Stimulated activated CD4-positive, alpha-beta T cell treated with anti-CD3 and anti-CD28 coated beads, Interleukin-15, amount 100 ng/mL, for 1 hour (primary cell): ENCODE measurements at places on chromosomes 12 and 14.

GRCh38 chr14:39681782-39682399 is 249.7 kb upstream of the FBXO33 start:
- DNase-seq = no peak

- no peak for DNase-seq
Observed at GRCh38 chr14:92558319-92558718, 44.7 kb downstream of the RIN3 start.

DNA sequence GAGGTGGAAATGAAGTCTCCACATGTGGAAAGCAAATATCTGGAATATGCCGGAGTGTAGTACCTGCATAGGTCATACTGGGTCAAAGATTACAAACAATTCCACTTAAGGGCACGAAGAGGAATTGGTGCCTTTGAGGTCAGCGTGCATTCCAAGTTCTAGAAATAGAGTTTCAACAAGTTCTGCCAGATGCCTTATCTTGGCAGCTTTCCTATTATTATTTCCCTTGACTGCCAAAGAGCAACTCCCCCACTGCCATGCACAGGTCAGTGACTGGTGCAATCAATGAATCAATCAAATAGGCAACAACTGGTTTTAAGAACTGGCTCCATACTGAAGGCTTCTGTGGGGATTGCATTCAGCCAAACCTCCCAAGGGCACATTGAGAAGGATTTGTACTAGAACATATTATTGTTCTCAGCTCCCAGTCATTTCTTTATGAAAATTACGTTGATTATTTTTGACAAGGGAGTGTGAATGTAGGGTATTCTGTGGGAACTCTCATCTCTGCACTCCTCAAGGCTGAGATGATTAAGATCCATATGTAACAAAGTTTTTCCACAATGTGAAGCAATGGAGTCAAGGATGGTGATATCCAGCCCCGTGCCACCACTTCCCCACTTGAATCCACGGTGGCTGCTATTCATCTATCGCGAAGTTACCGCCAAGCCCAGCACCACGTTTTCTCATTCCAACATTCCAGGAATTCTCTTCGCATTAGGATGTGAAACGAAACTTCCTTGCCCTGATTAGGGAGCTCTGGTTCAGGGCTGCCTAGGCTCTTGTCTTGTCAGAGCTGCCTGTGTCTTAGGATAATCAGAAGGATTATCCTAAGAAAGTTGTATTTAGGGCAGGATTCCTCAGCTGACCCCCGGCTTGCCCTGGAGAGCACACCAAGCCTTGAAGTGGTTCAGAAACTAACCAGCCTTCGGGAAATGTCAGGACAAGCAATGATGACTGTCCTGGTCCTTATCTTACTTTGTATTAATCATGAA is 115.1 kb upstream of the PCED1B start:
- DNase-seq = no peak

GRCh38 chr12:122203301-122204166 is at the start of gene B3GNT4:
B3GNT4 (plus strand) TSS chr12:122203709; CDS start chr12:122204619, 910 bp downstream.
- DNase-seq = peak; percentile 45

DNA sequence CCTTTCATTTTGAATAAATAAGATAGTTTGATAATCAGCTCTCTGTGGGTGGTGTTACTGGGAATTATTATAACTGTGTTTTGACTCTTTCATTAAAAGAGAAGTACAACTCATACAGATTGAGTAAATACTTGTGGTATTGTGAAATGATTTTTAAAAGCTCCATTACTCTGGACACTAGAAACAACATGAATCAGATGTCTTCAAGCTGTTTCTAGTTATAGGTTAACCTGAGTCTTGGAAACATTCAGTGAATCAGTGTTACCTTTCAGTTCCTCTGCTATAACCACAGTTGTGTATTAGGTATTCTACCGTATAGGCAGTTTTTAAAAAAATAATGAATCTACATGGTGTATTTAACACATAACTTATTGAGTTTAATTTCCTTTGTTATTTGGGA is 128.4 kb upstream of the SSTR1 start:
- no peak for DNase-seq

DNA sequence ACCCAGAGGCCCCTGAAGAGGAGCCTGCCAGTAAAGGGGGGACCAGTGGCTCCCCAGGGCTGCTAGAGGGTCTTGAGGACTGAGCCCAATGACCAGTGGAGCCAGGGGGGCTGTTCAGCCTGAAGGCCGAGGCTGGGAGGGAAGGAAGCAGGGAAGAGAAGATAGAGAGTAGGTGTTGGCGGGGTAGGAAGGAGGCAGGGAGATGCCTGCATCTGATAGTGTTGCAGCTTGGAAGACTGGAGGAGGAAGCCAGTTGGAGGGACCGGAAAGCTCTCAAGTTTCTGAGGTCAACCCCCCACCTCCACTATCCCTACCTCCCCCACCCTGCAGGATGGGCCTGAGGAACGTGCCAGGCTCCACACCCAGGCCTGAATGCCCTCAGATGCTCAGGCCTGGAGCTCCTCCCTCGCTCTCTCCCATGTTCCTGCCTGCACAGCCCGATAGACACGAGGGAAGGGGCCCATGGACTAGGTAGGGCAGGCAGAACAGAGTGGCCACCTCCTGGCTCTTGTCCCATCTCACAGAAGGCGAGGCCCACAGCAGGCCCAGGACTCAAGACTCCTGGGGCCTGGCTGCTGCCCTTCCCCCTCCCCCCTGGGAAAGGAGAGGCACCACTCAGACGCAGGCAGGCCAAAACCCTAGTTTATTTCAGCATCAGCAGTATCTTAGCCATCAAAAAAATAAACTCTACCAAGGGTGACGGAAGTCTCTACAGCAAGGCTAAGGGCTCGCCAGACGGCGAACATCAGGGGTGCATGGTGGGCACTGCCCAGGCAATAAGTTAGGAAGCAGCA is 3.4 kb downstream of the CKB start:
- no peak for DNase-seq

DNA sequence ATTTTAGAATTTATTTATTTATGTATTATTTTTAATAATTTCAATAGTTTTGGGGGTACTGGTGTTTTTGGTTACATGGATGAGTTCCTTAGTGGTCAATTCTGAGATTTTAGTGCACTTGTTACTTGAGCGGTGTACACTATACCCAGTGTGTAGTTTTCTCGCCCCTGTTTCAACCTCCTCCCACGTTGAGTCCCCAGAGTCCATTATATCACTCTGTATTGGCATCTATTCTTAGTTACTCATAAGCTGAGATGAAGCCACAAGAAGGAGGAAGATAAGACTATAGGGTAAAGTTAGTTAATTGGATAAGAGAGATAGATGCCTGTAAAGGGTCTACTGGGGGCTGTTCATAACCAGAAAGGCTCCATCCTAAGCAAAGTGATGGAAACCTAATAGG is 4.0 kb downstream of the C1S start:
- DNase-seq = no peak

GRCh38 chr12:19642345-19642744 is 203.1 kb downstream of the AEBP2 start:
- DNase-seq = no peak

DNA sequence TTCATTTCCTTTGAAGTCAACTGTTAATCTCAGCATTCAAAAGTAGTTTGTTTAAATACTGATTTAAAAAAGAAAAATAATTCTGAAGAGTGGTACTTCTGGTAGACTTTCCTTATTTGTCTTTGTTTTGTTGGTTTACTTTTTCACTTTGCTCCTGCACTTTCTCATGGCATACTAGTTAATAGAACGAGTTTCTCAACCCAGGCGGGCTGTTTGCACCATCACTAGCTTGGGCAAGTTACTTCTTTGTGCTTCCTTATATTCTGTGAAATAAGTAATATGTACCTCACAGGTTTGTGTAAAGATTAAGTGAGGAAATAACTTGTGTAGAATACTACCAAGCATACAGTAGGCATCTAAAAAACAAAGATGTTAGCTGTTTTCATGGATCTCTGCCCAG is 45.5 kb downstream of the SLC38A6 start:
- DNase-seq = no peak

DNA sequence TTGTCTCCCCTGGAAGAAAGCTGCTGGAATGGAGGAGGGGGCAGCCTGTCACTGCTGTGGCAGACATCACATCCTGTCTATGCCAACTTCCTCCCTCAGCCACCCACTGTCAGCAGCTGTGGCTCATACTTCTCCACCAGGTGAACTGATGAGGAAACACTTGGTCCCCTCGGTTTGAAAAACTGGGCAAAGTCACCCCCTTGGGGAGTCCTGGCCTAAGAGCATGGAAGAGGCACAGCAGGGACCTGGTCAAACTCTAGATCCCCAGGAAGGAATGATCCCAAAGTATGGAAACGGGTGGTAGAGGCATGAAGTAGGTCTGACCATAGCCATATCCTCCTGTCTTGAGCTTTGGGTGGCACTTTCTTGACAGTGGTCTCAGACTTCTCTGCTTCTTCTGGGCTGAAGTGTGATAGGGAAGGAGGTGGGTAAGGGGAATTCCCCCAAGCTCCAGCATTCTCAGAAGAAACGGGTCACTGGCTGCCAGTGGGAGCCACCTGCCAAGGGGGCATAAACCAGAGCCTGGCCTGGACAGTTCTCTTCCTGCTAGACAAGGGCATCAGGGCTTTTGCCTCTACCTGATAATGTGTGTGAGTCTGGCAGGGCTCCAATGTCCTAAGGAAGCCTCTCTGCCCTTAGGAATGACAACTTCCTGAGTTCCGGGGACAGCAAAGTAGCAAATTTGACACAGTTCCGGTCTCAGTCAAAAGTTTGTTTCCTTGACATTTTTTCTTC is 36.0 kb downstream of the FMNL3 start:
- peak; percentile 29 for DNase-seq

GRCh38 chr12:123469978-123470377 is 12.0 kb downstream of the SNRNP35 start:
- no peak for DNase-seq

- no peak for DNase-seq
Observed at GRCh38 chr12:32734952-32735351, 20.7 kb downstream of the YARS2 start.

GRCh38 chr12:42510823-42511222 is 78.7 kb downstream of the PRICKLE1 start:
- no peak for DNase-seq

- DNase-seq = no peak
Observed at GRCh38 chr14:52051251-52051650, 17.6 kb downstream of the NID2 start.

GRCh38 chr12:10163084-10163483 is 8.8 kb downstream of the OLR1 start:
- no peak for DNase-seq

GRCh38 chr12:65121049-65121955 is at the start of gene WIF1:
WIF1 (minus strand) TSS chr12:65121305; CDS start chr12:65121191, 114 bp downstream.
- no peak for DNase-seq

GRCh38 chr12:83092129-83092528 is 405.4 kb downstream of the TMTC2 start:
- no peak for DNase-seq

GRCh38 chr12:116426391-116427136 is 132.6 kb upstream of the MAP1LC3B2 start:
- DNase-seq = no peak
